A549 (cell line): ENCODE measurements at places on chromosomes 1 and 21.
A peak's percentile ranks its signal among the peaks of the same experiment; 100 is the strongest.

- DNase-seq = no peak
Observed at GRCh38 chr1:157092831-157093230, 6.8 kb downstream of the ETV3L start.

GRCh38 chr1:55718758-55719671 is 503.9 kb upstream of the USP24 start:
- DNase-seq = peak; percentile 15

- DNase-seq = no peak
Observed at GRCh38 chr21:19463966-19464365, 1060.4 kb upstream of the TMPRSS15 start.

DNA sequence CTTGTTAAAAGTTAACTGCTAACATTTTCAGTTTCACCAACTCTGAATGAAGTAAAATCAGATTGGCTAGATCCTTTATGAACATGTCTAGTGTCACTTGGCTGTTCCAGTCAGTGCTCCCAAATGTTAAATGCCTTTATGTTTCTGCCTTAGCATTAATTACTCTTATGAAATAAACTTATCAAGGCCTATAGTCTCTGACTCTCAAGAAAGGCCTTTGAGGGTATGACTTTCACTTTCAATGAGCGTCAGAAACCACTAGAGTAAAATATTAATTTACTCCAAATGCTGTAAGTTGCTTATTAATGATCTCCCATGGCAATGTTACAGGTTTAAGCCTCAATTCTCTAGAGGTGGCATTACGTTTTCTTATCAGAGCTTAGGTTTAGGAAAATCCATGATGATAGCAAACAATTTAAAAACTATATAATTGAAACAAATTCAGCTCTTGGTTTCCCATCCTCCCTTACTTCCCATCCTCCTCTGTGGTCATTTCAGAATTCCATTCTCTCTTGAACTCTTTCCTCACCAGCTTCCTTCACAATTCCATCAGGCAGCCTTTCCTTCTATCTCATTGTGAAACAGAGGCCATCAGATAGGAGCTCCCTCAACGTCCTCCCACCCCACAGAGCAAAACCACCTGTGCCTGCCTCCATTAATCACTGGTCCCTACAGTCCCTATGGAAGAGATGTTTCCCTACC is 108.6 kb upstream of the COP1 start:
- DNase-seq = no peak

DNA sequence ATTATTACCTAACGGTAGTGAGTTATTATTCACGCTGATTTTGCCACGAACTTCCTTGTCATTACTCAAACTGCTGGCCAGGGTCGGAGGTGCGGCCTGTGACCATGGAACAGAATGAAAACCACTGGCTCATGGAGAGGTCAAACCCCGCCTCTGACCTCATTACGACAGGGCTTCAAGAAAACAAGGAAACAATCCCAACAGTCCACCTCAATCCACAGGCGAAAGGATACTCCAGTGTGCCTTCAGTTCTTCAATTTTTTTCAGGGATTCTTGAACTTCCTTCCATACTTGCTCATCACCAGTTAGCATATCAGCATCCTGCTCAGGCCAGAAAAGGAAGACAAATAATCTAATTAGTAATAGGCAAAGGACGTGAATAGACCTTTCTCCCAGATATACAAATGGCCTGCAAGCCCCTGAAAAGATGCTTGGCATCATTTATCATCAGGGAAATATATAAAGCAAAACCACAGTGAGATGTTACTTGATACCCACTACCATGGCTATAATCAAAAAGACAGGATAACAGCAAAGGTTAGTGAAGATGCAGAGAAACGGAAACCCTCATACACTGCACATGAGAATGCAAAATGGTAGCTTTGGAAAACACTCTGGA is 643.4 kb downstream of the SMYD3 start:
- no peak for DNase-seq

GRCh38 chr1:14142397-14143100 is 442.6 kb downstream of the PRDM2 start:
- DNase-seq = no peak

- no peak for DNase-seq
Observed at GRCh38 chr1:11062965-11063401, 3.2 kb upstream of the SRM start.

GRCh38 chr1:209383422-209383821 is 200.1 kb upstream of the CAMK1G start:
- no peak for DNase-seq

DNA sequence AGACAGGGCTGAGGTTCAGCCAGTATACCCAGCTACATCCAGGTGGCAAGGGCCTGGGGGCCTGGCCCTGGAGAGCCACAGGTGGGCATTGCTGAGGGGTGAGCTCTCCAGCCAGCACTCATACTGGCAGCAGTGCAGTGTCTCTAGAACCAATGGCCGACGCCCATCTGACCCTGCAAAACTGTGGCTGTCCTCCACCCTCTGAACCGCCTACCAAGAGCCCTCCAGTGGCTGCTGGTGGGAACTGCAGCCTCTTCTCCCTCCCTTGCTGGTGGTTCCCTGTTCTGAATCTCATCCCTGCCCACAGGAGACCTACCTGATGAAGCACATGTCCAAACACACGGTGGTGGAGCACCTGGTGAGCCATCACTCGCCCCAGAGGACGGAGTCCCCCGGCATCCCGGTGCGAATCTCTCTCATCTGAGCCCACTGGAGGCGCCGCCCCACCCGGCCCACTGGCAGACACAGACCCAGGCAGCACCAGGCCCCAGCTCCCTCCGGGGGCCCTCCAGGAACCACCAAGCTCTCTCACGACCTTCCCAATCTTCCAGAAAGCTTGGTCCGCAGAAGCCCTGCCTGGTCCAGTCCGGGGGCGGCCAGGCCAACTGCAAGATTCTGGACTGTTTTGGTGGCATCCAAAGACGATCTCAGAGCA is 22.1 kb downstream of the A3GALT2 start:
- DNase-seq = peak; percentile 60

DNA sequence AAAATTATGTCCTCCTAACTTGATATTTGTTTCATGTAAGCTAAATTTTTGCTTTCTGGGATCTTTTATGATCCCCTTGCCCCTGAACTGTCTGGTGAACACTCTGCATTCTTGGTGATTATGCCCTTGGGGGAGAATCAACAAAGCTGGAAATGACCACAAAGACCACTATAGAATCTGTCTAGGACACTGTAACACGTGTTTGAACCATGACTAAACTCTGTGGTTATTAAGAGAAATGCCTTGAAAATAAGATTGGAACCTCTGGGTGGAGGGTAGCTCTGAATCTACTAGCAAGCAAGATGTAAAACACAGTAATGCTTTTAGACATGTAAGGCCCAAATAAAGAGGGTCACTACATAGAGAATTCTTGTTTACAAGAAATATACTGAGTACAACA is 237.5 kb downstream of the HMCN1 start:
- no peak for DNase-seq

DNA sequence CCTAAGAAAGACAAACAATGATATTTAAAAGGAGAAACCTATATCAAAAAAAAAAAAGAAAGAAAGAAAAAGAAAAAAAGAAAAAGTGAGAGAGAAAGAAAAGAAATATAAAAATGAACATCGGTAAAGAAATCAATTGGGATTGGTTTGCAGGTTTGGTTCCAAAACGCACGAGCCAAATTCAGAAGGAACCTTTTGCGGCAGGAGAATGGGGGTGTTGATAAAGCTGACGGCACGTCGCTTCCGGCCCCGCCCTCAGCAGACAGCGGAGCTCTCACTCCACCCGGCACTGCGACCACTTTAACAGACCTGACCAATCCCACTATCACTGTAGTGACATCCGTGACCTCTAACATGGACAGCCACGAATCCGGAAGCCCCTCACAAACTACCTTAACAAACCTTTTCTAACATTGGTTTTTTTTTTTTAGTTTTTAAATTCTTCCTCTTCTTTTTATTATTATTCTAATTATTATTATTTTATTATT is 11.7 kb downstream of the LHX9 start:
- DNase-seq = no peak

GRCh38 chr21:44074315-44074958 is 32.8 kb upstream of the PWP2 start:
- DNase-seq = no peak

DNA sequence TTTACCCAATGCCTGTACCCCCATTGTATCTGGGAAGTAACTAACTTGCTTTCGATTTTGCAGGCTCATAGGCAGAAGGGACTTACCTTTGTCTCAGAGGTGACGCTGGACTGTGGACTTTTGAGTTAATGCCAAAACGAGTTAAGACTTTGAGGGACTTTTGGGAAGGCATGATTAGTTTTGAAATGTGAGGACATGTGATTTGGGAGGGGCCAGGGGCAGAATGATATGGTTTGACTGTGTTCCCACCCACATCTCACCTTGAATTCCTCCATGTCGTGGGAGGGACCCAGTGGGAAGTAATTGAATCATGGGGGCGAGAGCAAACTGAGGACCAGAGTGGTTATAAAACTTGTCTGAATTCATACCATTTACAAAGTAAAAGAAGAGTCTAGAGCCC is 77.1 kb upstream of the HOOK1 start:
- no peak for DNase-seq

GRCh38 chr1:47483651-47484050 is 45.8 kb downstream of the FOXD2 start:
- DNase-seq = no peak

- no peak for DNase-seq
Observed at GRCh38 chr1:218412171-218412570, 67.0 kb downstream of the TGFB2 start.

GRCh38 chr1:158516966-158517365 is 37.2 kb downstream of the OR6Y1 start:
- DNase-seq = no peak

- DNase-seq = no peak
Observed at GRCh38 chr1:172266528-172267174, 153.8 kb upstream of the C1orf105 start.

DNA sequence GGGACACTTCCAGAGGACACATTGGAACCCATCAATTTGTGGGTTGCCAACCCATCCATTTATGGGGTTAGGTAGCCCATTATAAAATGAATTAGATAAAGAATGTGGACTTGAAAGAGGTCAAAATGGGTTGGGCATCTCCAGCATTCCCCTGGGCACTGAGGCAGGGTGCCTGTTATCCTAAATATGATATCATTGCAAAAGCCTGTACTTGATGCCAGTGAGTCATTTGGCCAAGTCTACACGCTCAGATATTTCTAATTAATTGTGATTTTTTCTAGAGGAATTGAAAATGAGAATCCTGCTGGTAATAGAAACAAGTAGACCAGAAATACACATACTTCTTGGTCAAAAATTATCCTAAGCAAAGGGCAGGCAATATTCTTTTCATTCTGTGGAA is 21.9 kb upstream of the NBL1 start:
- DNase-seq = no peak

- no peak for DNase-seq
Observed at GRCh38 chr1:71463144-71463543, 382.3 kb upstream of the ZRANB2 start.
